ENCODE measurements at places on chromosomes 1 and 21.

DNA sequence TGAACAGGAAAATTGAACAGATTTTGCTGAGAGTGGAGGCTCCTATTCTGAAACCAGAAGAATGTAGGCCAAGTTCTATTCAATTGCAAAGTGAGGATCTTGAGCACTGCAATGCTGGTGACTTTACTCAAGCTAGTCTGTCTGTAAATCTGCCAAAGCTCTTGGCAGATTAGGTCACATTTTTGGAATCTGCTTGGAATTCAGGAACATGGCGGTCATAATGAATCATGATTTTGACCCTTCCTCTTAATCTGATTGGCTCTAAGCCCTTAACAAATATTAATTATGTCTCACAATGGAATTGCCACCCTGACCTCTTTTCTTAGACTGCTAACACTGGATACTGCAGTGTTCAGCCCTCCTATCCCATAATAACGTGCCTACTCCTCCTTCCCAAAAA is 7.2 kb upstream of the GNG12 start:
- DNase-seq: no peak

GRCh38 chr1:46689356-46689755 is 17.7 kb downstream of the TEX38 start:
- DNase-seq: no peak

GRCh38 chr1:203557390-203557789 is 63.4 kb downstream of the OPTC start:
- no peak for DNase-seq

- no peak for DNase-seq
Observed at GRCh38 chr1:18861082-18861481, 1.6 kb upstream of the TAS1R2 start.

DNA sequence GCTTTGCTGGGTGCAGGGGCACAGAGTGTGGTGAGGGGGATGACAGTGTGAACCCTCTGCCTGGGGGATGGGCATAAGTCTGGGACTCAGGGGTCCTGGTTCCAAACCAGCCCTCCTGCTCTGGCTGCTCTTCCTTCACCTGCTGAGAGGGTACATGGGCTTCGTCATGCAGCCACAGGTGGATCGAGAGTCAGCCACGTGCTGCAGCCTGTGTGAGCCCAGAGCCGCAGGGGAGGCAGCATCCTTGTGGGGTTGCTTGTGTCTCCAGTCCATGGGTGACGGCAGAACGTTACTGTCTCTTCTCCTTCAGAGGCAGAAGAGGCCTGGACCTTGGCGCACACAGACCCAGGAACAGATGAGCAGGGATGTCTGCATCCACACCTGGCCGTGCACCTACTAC is 12.1 kb downstream of the SNAP47 start:
- no peak for DNase-seq

DNA sequence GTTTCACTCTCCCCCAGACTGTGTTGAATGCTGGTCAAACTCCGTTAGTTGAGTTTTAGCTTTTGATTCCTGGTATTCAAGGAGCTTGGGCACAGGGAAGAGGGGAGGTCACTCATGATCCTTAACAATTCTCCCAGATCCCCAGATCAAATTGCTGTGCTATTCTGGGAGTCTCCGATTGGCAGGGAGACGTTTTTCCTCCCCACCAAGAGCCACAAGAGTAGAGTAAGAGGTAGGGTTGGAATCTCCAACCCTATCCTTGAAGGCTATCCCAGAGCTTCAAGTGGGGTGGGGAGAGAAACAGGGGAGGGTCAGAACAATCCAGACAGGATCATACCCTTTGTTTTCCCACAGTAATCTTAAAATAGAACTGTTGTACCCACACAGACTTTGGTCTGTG is 576 bp upstream of the TPM3 start:
- no peak for DNase-seq

GRCh38 chr1:236120721-236121153 is 21.6 kb upstream of the GPR137B start:
- no peak for DNase-seq

- no peak for DNase-seq
Observed at GRCh38 chr1:31487143-31487542, 74.1 kb downstream of the SERINC2 start.

DNA sequence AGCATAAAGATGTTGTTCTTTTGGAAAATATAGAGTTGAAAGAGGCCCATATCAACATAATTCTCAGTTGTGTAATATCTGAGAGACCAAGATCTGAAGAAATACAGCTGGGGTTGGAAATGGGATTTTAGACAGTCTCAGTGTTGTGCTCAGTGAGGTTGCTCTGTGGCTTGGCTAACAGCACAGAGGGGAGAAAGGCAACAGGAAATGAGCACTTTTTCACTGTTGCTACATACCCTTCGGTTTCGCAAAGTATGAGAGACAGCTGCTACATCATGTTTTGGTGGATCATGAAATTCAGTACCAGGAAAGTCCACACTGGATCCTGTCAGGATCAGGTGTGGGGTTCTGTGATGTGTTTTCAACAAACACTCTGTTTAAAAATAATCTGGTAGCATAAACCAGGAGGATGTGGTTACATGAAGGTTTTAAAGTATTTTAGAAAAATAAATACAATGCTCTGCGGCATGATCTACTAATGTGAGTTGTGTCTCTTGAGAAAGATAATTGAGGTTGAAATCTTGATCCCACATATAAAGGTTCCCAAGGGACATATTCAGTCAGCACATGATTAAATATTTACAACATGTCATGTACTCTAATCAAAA is 7.0 kb upstream of the GPR88 start:
- no peak for DNase-seq

DNA sequence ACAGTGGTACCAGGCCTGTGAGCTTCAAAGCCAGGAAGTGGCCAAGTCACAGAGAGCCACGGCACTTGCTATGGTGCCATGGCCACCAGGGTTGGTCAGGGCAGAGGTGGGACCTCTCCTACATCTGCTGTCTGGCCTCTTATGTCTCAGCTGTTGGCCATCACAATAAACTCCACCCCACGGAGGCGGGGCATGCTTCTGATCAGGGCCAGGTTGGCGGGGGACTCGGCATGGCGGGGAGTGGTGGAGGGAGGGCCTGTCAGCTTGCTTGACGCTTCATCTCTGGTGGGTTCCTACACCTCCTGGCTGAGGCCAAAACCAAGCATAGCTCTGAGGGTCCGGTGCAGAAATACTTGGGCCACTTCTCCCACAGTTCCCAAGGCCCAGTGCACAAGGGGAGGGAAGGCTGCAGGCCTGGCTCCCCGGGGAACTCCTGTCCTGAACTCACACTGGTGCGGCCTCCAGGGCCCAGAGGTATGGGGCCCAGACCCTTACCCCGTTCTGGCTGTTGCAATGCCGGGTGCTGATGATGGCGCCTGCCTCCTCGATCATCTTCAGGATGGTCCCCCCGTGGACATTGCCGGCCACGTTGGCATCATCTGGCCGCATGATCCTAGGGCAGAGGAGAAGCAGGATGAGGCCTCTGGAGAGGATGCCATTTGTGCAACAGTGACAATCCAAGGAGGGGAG is 44.2 kb downstream of the ACOT7 start:
- no peak for DNase-seq

GRCh38 chr1:214846276-214846675 is 236.3 kb upstream of the KCNK2 start:
- no peak for DNase-seq

- DNase-seq: no peak
Observed at GRCh38 chr21:34795548-34796180, 126.9 kb downstream of the CLIC6 start.

GRCh38 chr1:225700164-225700821 is 47.4 kb upstream of the ENAH start:
- no peak for DNase-seq

- no peak for DNase-seq
Observed at GRCh38 chr1:197413564-197413963, 145.5 kb downstream of the CRB1 start.

DNA sequence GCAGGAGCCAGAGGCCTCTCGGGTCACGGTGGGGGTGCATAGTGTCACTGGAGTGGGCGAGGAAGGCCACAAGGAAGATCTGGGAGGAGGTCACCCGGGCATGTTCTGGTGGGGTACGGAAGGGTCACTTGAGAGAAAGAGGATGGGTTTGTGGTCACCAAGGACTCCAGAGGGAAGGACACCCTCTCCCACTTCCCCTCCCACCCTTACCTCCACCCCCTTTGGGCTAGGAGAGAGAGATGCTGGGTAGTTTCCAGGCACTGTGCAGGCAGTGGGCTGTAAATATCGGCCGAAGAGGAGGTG is 703 bp downstream of the AMIGO1 start:
- no peak for DNase-seq

DNA sequence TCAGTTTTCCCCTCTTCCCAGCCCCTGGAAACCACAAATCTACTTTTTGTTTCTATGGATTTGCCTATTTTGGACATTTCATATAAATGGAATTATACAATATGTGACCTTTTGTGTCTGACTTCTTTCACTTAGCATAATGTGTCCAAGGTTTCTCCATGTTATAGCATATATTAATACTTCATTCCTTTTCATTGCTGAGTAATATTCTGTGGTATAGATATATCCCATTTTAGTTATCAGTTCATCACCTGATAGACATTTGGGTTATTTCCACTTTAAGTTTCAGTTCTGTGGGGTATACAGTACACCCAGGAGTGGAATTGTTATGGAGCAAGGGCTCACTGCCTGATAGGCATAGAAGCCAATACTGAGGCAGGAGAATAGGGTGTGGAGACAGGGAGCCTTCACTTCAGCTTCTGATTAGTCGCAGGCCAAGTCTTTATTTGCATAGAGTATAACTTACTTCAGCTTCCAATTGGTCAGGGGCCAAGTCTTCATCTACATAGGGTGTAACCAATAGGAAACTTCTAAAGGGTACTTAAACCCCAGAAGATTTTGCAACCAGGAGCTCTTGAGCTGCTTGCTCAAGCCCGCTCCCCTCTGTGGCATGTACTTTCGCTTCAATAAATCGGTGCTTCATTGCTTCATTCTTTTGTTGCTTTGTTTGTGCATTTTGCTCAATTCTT is 8.3 kb upstream of the NVL start:
- no peak for DNase-seq

DNA sequence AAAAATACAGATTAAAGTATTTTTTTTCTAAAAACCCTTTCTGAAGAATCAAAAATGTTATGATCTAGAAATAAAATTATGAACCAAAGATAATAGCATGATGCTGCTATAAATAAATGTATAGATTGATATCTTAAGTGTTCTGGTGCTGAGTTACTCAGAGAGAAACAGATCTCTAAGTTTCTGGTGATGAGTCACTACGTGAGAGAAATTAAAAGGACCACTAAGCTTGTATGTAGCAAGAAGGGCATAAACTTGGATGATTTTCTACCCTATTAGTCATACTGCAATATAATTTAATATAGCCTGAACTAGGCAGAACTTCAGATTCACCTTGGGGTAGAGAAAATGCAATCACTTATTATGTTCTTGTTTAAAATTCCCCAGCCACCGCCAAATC is 514.8 kb downstream of the AMY1C start:
- DNase-seq: no peak

GRCh38 chr1:16402742-16403141 is 34.5 kb downstream of the SPATA21 start:
- DNase-seq: no peak

DNA sequence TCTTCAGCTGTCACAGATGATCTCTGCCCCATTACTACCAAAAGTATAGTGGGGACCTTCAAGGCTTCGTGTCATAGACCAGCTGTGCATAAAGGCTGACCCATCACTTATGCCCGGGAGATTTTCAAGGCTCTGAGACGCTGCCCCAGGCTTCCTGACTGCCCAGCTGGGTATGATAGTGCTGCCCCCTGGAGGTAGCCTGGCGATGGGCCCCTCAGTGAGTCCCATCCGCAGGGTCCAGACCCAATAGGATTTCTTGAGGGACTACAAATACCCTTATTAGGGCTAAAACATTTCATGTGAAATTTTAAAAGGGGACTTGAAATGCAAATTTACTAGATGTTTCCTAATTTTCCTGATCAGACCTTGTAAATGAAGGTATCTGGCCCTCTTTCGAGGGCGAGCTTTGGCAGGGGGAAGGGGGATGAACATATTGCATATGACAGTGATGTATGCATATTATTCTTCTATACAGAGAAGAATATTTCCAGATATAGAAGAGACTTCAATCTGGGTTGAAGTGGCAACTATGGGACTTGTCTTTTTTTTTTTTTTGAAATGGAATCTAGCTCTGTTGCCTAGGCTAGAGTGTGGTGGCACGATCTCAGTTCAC is 11.7 kb upstream of the FCMR start:
- no peak for DNase-seq

- peak; percentile 15 for DNase-seq
Observed at GRCh38 chr1:90721210-90722194, 4.4 kb upstream of the BARHL2 start.

- DNase-seq: no peak
Observed at GRCh38 chr1:17527036-17527914, 12.2 kb upstream of the ARHGEF10L start.

DNA sequence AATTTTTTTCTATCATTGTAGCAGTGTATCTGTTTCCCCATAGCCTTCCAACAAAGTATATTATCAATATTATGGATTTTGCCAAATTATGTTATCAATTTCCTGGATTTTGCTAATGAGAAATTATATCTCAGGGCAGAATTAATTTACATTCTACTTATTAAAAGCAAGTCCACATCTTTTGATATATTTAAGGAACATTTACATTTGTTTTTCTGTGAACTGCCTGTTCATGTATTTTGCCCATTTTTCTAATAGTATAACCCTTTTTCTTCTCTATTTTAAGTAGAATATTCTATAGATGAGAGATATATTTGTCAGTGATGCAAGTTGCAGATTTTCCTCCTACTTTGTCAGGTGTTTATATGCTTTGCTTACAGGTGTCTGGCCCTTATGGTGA is 24.4 kb downstream of the C1orf87 start:
- DNase-seq: no peak

- no peak for DNase-seq
Observed at GRCh38 chr1:1337793-1338147, 6.7 kb downstream of the TAS1R3 start.

DNA sequence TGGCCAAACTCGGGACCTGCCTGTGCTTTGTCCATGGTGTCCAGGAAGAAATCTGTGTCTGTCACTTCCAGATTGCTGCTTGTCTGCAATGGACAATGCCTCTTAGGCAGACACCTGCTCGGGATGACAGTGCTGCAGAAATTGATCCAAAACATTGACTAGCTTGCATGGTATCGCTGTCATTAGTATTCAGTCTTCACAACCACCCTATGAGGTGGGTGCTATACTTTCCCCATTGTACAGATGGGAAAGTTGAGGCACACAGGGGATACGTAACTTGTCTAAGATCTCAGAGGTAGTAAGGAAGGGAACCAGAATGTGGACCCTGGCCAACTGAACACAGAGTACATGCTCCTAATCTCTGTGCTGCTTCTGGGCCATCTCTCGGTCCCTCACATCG is 138.7 kb downstream of the DHRS3 start:
- DNase-seq: no peak

DNA sequence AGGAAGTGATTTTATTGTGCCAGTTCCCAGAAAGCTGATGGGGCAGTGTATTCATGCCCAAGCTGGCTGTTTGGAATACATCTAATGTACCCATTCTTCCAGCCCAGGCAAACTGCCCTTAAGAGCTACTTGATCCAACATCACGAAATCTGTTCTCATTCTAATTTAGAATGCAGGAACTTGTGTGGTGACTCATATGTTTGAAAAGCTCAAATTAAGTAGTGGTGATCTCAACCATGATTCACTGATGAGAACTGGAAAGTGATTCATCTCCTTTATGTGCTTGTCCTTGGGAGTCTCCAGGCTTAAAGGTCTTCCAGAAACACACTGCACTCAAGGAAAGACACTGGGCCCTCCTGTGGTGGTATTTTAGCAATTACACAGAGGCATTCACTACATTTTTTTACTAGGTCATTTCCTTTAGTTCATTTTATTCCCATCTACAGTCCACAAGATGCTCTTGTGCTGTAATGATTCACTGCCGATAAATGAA is 65.4 kb downstream of the RPE65 start:
- peak; percentile 13 for DNase-seq

GRCh38 chr1:58724483-58724882 is 24.6 kb upstream of the MYSM1 start:
- no peak for DNase-seq

Measured in NCI-H2227 treated with DMSO at 0.1 percent for 48 hours (cell line).